ENCODE measurements at places on chromosomes 16 and 17.

GRCh38 chr16:90053902-90054500 lies 23.1 kb downstream of the PRDM7 start:
- no peak for DNase-seq

DNA sequence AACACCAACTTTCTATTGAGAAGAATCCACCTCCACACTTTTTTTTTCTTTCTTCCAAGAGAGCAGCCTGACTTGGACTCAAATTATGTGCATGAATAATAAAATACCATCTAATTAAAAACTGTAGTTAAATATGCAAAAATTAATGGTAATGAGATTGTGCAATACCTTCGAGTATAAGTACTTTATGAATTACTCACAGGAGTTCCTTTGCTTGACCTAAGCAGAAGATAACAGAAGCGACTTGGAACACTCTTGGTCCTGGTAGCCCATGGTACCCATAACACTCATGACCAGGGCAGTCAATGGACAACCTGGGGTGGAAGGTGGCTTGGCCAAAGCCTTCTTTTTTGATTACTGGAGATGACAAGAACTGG lies 203.5 kb upstream of the IRX3 start:
- no peak for DNase-seq

- no peak for DNase-seq
These were observed 27.9 kb downstream of the SMG6 start for GRCh38 chr17:2275722-2276121.

DNA sequence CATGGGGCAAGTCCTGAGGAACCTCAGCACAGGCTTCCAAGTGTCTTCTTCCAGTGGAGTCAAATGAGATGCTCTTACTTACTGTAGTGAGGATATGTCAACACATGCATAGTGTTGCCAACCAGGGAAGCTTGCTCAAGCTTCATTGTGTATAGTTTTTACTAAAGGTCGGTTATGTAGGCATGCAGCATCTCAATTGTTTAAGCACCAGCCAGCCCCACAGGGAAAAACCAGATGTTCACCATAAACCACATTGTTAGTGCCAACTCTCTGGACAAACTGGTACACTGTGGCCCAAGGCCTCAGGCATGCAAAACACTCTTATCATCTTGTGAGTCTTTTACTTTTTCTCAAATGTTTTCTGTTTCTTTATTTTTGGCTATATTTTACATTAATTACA lies 152.1 kb downstream of the PHKB start:
- no peak for DNase-seq

DNA sequence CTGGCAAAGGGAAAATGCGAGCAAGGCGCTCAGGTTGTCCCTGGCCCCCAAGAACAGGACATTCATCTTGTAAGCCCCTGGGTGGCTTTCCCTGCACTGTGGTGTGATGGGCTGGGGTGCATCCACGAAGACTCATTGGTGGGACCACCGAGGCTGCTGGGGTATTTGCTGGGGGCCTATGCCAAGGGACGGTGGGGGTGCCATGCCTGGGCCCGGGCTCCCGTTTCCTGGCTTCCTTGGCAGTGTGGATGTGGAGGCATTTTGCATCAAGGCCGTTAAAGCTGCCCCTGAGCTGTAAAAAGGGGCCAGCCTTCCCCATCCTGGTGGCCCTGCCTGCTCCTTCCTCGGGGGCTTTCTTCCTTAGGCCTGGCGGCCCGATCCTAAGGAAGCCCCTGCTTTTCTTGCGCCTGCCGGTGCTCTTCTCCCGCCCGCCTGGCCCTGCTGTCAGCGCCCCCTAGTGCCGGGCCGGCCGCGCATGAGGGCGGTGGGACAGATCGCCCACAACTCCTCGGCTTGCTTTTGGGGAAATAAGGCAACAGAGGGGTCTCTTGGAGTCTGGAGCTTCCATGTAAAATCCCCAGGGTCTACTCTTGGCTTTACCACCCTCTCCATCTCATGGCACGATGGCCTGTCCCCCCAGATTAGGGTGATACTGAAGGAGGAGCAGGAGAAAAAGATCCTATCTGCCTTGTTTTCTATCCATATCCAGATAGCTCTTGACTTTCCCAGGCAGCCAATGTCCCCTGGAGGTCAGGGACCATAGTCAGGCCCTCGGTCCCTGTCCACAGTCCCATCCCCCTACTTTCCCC lies 9.8 kb upstream of the TBX2 start:
- DNase-seq = peak; percentile 55

GRCh38 chr17:63405741-63406261 lies 40.3 kb downstream of the CYB561 start:
- peak; percentile 81 for DNase-seq

DNA sequence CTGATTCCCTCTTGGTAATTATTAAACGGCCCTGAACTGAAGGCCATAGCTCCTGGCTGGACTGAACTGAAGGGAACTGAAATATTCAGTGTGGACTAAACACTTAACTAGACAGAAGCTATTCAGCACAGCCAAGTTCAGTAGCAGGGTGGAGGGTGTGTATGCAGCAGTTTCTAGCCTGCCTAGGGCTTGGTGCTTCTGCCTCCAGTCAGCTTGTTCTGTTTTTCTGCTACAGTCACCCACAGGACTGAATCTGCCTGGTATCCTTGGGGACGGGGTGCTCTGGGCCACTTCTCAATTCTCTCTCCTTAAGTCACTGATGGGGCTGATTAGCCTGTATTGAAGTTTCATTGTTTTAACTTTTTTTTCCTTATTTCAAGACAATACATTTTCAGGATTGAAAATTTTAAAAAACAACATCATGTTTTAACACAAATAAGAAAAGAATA lies 77.1 kb downstream of the WWP2 start:
- no peak for DNase-seq

DNA sequence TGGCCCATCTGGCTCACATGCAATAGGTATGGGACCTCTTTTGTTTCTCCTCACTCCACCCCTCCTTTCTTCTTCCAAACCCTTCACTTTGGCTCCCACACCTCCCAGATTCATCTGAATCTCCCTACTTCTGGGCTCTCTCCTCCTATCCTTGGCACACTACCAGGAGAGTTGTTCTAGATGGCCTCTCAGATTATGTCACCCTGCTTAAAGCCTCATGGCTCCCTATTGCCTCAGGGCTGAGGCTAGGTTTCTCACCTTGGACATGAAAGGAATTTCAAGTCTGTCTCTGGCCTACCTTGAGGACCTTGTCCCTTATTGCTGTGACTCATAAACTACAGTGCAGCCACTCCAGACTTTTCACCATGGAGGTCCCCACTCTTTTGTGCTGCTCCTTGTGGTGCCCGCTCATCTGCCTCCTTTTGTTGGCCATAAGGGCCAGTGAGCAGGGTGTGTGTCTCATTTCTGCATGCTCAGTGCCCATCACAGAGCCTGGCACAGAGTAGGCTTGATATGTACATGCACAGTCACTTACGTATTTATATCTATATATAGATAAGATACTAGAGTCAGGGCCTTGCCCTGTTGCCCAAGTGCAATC lies 1.0 kb upstream of the MFAP4 start:
- DNase-seq = peak; percentile 86

DNA sequence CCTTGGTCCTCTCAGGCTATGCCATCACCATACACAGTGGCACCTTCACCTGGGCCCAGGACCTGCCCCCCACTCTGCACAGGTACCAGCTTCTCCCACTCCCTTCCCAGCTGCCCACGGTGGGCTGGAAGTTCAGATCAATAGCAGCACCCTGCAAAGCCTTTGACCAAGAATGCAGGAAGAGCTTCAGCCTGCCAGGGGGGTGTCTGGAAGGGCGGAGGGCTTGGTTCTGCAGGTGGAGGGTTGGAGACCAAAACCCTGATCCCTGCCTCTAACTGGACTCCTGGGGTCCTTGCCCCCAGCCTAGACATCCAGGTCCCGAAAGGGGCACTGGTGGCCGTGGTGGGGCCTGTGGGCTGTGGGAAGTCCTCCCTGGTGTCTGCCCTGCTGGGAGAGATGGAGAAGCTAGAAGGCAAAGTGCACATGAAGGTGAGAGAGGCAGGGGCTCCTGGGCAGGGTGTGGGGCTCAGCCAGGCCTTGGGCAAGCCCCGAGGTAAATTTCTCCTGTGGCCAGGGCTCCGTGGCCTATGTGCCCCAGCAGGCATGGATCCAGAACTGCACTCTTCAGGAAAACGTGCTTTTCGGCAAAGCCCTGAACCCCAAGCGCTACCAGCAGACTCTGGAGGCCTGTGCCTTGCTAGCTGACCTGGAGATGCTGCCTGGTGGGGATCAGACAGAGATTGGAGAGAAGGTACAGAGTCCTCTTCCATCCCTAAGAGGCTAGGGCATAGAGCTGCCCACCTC lies 34.3 kb downstream of the ABCC3 start:
- no peak for DNase-seq

DNA sequence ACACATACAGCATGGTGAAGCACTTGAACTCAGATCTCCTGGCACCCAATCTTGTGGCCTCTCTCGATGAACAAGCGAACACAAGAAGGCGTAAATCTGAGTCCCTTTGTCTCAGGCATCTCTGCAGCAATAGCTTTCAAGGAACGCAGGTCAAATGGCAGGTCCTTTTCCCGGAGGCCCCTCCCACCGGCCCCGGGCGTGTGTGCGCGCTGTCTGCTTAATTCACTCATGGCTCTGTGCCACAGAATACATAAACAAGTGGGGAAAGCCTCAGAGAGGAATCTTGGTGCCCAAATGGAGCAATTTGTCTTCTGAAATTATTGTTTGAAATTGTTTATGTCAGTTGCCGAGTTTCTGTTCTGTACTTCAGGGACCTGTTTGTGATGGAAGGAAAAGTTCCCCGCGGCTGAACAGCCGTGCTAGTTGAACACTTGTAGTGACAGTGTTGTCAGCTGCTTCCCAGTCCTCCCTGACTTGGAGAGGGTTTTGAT lies 14.8 kb downstream of the MYOCD start:
- no peak for DNase-seq

DNA sequence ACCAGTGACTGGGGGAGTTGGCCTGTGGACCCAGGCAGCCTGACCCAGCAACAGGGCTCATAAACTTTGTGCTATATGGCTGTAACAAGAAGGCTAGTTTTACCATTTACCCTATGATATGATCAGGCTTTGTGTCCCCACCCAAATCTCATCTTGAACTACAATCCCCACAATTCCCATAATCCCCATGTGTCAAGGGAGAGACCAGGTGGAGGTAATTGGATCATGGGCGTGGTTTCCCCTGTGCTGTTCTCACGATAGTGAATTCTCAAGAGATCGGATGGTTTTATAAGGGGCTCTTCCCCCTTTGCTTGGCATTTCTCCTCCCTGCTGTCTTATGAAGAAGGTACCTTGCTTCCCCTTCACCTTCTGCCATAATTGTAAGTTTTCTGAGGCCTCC lies 111.2 kb upstream of the NLRP1 start:
- DNase-seq = no peak

- peak; percentile 18 for DNase-seq
These were observed 5.8 kb downstream of the CDH5 start for GRCh38 chr16:66372078-66372897.

DNA sequence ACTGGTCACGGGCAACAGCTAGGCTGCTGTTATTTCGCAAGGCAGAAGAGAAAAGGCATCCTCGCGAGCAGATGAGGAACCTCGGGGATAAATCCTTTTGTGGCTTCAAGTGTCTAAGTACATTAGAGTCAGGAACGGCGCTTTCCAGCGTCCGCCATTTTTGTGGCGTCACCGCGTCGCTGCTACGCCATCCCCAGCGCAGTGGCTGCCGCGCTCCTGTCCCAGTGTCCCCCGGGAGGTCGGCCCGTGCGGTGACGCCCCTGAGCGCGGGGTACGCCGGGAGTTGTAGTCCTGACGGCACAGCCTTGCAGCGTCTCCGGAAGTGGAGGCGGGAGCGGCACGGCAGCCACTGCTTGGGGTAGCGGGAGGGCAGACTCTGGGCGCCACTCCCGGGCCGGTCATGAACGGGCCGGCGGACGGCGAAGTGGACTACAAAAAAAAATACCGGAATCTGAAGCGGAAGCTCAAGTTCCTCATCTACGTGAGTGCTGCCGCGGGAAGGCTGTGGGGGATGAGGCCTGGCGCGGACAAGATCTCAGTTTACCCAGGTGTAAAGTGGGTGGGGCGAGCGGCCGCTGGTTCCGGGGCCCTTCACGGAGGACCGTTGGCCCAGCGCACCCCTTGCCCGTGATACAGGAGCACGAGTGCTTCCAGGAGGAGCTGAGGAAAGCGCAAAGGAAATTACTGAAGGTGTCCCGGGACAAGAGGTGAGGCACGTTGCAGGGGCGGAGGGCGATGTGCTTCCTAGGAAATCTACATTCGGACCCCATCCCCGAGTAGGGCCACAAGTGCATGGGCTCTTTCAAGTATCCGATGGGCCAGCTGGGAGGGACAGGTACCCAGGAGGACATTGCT lies at the start of gene INO80E:
TSS of gene INO80E (plus strand) at position 331 of the 855 bp plus-strand sequence. CDS start at position 401, 70 bp downstream.
- peak; percentile 96 for DNase-seq

- no peak for DNase-seq
These were observed 17.7 kb downstream of the ETV4 start for GRCh38 chr17:43528319-43528987.

- DNase-seq = peak; percentile 46
These were observed 656 bp upstream of the GEMIN4 start for GRCh38 chr17:752620-753219.

DNA sequence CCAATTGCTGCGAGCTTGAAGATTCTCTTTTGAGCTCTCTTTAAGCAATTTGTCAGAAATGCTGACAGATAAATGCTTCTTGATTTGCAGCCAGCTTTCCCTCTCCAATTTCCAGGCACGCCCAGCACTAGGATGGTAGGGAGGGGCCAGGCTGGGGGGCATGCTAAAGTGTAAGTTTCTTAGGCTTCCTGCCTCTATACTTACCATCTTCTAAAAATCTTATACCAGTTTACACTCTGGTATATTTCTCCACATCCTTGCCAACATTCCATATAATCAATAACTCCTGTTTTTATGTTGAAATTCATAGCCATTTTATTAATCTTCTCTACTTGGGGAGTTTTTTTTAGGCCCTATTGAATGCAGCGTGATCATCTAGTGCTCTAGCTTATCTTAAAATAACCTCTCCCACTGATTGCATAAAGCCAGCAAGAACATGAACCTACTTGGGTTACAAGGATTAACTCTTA lies 17.5 kb downstream of the ACSF2 start:
- DNase-seq = peak; percentile 10

DNA sequence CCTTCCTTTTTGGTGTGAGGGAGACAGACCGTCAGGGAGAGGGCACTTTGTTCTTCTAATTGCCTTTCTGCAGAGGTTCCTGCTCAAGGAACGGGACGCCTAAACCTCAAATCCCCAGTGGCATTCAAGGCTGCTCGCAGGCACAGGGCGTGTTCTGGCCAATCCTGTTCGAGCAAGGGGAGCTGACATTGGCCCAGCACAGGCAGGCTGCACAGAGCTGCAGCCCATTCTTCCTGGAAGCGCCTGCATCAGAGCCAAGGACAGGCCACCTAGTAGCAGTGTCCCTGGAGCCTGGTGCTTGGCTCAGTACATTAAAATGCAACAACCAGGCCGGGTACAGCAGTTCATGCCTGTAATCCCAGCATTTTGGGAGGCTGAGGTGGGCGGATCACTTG lies 72.2 kb upstream of the CREBBP start:
- no peak for DNase-seq
